Temporal lobe (tissue), 4 donors: ENCODE measurements at places on chromosomes 7 and 10. TPM values are rescaled to one million over a fixed set of nuclear protein-coding genes. Genes with fewer than 3 reads are reported as not detected.

Gene HTR5A
- 1.2 TPM for total RNA-seq

Gene NRCAM
- total RNA-seq = 175 TPM

Gene FAM149B1
- 18.9 TPM for total RNA-seq

Gene CYP3A5
- under 0.01 TPM for total RNA-seq

Gene CPN1
- total RNA-seq = not detected

Gene TET1
- 28.0 TPM for total RNA-seq

Gene SFTPA2
- 0.25 TPM for total RNA-seq

Gene SEMA3D
- 2.0 TPM for total RNA-seq

Gene GRB10
- 49.9 TPM for total RNA-seq

Gene LRCH4
- 4.9 TPM for total RNA-seq

Gene SUN3
- total RNA-seq = not detected

Gene CALML3
- not detected for total RNA-seq

Gene PNLIPRP3
- not detected for total RNA-seq

Gene ALOX5
- total RNA-seq = 0.98 TPM

Gene TAF5
- 10.1 TPM for total RNA-seq

Gene ATP6V0A4
- total RNA-seq = 0.74 TPM

Gene EPO
- total RNA-seq = not detected

Gene FAM171A1
- total RNA-seq = 30.7 TPM

Gene OPALIN
- total RNA-seq = not detected
